ENCODE measurements at places on chromosomes 13 and 19.

- no peak for DNase-seq
These were observed 260.8 kb downstream of the DNAJC15 start for GRCh38 chr13:43284162-43284561.

DNA sequence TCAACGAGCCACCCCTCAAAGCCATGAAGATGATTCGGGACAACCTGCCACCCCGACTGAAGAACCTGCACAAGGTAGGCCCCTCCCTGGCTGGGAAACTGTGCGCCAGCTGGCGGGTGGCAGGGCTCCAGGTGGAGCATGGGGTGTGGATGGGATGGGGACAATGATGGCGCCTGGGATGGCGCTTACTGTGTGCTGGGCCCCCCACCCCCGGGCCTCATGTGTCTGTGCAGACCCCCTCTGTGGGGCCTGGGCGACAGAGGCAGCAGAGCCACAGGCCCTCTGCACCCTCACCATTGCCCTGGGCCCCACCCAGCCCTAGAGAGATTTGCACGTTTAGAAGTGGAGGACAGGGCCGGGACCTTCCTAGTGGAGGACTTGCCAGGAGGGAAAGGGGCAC is 19.0 kb upstream of the NCCRP1 start:
- DNase-seq = no peak

DNA sequence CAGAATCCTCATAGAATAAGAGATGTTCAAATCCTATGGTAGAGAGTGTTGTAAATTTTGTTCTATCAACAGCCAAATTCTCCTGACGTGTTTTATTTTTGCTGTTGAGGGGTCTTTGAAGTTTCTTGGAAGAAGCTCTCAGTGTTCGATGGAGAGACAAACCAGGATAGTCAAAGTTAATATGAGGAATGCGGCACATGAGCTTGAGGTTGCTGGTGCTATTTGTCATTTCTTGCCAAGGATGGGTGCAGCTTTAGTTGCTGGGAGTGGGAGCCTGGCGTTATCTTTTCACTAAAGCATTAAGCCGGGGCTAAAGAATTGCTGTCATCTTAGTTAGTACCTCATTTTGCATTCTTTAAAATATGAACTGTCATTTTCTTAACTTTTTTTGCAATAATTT is 239.9 kb upstream of the CSNK1A1L start:
- no peak for DNase-seq

DNA sequence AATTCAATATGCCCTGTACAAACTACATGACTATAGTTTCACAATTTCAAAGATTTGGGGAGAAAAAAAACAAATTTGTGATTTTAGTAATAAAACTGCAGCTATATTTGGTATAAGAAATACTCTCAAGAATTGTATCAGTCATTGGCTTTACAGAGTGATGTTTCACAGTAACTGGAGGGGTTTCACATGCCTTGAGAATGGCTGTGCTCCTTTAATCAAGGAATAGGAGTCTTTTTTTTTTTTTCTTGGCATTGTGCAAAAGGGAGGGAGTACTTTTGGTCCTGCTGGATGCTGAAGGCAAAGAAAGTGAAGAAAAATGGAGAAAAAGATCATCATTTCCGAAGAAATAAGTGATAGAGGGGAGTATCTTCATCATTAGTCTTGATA is 6.8 kb downstream of the ZNF507 start:
- no peak for DNase-seq

DNA sequence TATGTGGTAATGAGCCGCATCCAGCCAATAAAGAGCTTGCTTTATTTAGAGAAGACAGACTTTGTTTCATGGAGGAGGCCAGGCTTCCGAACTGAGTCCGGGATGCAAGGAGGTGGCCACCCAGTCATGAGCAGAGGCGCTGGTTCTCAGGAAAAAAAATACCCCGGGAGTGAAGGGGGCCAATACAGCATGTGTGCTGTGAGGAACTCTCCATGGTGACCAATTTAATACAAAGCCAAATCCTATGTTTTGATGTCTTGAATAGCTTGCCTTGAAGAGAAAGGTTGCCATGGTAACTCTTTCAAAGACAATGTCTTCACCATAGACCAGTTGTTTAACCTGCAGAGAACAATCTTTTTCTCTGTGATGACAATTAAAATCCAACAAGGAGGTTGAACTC is 43.4 kb upstream of the PDCD5 start:
- DNase-seq = no peak

DNA sequence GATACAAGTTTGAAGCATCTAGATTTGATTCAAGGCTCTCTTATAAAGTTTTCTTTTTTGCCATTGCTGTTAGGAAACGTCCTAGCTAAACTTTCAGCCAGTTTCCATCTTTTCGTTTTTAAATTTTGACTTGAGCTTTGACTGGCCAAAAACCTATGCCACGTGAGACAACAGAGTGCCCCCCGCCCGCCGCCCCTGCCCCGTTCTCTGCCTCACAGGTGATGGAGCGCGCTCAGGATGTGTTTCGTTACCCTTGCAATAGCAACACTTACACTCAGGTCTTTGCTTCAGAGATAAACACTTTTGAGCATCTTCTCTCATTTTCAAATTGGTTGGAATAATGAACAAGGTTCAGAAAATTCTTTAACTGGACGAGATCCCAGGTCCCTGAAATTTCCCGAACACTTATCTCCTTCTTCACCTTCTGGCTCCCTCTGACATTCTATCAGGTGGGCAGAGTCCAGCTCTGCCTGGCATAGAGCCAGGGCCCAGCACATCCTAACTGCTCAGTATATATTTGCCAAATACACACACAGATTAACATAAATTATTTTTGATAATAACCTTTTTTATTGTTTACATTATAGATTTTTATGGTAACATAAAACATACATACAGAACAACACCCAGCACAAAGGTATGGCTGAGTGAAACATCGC is 301.1 kb downstream of the IRS2 start:
- no peak for DNase-seq

GRCh38 chr19:18338541-18338940 is 1.9 kb upstream of the PGPEP1 start:
- DNase-seq = no peak

Data from stimulated activated CD8-positive, alpha-beta memory T cell treated with anti-CD3 and anti-CD28 coated beads, Interleukin-15, amount 100 ng/mL, for 24 hours (primary cell).